ENCODE measurements at places on chromosomes 12 and 14.
A peak's percentile ranks its signal among the peaks of the same experiment; 100 is the strongest.

DNA sequence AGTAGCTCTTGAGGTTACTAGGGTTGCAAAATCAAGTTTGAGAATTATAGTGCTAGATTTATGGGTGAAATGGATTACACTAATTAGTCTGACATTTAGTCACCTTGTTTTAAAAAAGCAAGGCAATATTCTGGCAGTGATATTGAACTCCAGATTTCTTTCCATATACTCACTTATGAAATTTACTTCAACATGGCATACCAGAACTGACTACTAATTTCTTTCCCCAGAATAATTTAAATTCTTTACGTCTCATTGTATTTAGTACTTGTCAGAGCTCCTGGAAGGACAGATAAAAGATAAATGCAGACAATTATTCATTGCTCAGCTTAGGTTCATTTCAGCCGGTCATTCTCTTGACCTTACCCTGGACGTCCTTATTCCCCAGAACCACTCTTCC lies 24.3 kb downstream of the EMP1 start:
- DNase-seq: peak; percentile 71

- DNase-seq: no peak
These were observed 13.3 kb upstream of the OTOGL start for GRCh38 chr12:80086025-80086424.

DNA sequence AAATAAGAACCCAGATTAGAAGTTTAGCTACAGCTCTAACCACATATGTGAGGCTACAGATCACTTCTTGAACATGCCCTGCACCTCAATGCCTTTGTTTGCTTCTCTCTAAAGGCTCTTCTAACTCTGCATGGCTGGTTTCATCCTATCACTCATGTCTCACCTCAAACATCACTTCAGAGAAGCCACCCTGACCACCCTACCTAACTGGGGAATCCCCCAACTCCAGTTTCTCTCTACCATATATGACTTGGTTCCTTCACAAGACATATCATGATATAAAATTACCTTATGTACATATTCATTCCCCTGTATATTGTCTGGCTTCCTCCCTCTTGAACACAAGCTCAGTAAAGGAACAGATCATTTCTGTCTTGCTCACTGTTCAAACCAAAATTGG lies 250.2 kb upstream of the GRIP1 start:
- DNase-seq: no peak

DNA sequence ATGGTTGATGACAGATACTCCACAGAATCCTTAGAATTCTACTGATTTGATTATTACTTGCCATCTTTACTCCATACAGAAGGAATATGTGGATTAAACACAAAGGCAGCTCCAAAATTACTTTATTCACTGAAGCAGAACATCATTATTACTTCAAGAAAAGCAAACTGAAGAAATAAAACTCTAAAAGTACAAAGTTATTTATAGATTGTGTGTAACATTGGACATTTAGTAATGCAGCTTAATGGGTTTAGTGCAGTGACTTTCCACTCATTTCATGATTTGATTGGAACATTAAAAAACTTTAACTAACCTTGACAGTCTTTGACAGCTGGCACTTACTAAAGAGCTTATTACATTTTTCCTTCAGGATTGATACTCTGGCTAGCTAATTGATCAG lies 59.0 kb upstream of the ATP2A2 start:
- peak; percentile 3 for DNase-seq

GRCh38 chr14:33782923-33783322 lies 168.0 kb downstream of the EGLN3 start:
- DNase-seq: no peak

DNA sequence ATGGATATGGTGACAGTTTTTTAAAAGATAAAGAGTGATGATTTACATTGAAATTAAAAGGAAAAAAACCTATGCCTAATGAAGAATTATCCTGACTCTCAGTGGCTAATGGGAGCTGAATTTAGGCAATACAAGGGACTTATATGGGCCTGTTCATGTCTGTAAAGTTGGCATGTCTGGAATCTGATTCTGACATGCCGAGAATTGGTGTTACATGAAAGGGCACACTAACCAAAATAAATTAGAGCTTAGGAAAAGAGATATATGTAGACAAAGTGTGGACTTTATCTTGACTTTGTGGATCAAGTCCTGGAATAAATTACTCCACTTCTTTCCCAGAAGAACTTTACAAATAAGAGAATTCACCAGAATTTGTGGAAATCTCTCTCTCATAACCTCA lies 1.1 kb downstream of the TDG start:
- DNase-seq: peak; percentile 35

Measured in GM23248 (cell line).